ENCODE measurements at places on chromosomes 13 and 19.

- no peak for DNase-seq
These were observed 203.8 kb upstream of the SLITRK6 start for GRCh38 chr13:86003029-86003428.

GRCh38 chr19:6056801-6057650 lies 53.3 kb downstream of the RFX2 start:
- peak; percentile 95 for DNase-seq

GRCh38 chr13:95684418-95684817 lies 7.5 kb downstream of the DNAJC3 start:
- no peak for DNase-seq

DNA sequence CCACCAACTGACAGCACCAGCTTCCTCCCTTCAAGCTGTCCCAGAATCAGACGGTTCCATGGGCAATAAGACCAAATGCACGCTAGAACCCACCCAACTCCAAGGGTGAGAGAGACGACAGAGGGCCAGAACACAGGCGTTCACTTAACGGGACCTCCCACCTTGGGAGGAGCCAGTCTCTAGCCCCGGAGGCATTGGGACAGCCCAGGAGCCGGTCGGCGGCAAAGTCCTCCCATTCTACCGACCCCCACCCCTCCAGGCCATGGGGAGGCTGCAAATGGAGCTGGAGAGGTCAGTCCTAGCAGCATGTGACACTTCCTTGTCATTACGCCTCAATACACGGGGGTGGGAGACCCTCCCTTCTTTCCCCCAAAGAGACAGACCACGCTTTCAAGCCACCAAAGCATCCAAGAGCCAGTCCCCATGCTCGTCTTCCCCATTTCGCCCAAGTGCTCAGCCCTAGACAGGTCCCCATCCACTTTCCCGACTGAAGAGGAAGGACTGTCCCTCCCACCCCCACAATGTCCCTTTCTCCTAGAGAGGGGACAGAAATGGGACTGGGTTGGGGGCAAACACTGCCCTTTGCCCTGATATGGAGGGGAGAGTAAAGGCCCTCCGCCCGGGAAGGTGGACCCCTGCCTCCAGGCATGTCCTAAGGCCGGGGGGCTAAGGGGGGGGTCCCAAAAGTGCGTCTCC lies 964 bp downstream of the KHSRP start:
- DNase-seq: peak; percentile 72

- DNase-seq: no peak
These were observed 61.6 kb upstream of the MED4 start for GRCh38 chr13:48156466-48156865.

- peak; percentile 65 for DNase-seq
These were observed 29.7 kb downstream of the NAXD start for GRCh38 chr13:110644892-110645521.

DNA sequence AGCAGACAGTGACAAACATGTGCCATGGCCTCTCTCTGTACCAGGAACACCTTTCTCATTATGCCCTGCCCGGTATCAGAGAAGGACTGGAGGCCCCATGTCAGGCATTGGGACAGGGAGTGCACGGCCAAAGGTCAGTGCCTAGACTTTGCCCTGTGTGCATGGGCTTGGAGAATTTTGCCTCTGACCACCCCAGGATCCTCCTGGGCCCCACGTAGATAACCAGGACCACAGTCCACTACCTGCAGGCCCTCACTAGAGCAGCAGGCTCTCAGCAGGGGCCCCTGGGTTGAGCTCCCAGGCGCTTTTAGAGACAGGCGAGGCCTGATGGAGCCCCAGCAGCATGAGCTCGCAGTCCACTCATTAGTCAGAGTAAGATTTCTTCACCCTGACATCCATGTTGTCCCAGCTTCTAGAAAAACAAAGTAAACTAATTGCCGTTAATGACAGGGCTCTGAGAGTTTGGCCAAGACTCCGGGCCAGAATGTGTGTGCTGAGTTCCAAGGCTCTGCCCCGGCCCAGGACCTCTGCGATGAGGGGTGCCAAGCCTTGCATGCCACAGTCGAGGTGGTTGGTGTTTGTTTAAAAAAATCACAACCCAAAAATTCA lies 42.7 kb downstream of the CAPN12 start:
- DNase-seq: no peak

GRCh38 chr13:21616880-21617279 lies 12.9 kb upstream of the MICU2 start:
- DNase-seq: no peak

- no peak for DNase-seq
These were observed 15.0 kb downstream of the FZR1 start for GRCh38 chr19:3521104-3521445.

DNA sequence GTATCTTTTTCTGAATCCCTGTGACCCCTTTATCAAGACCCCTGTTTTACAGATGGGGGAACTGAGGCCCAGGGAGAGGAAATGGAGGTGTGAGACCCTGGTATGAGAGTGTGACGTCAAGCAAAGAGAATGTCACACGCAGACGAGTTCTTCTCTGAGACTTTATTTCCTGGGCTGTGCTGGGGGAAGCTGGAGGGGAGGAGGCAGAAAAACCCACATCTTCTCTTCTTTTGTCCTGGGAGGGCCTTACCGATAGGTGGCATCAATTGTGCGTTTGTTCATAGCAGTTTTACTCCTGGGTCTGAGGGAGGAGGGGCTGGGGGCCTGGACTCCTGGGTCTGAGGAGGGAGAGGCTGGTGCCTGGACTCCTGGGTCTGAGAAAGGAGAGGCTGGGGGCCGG lies 4.9 kb upstream of the KLK15 start:
- DNase-seq: no peak

Data from cardiac muscle cell (in vitro differentiated cells and primary cell).